ENCODE measurements at places on chromosomes 16 and 17.
A peak's percentile ranks its signal among the peaks of the same experiment; 100 is the strongest.

DNA sequence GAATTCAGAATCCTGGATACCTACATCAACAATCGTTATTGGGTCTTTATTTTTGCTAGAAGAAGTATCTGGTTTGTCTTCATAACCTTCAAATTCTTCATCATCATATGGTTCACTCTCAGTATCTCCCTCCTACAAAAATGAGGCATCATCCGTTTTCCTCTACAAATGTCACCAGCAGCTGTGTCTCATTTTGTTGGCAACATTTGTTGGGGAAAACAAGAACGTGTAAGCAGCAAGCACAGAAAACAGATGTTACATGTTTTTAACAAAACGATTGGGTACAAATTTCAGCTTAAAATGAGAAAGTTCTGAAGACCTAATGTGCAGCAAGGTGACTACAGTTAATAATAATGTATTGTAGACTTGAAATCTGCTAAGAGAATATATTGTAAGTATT, 8.7 kb downstream of the CCDC47 start:
- DNase-seq = no peak

- DNase-seq = no peak
Observed at GRCh38 chr16:84566545-84567257, 51.2 kb downstream of the COTL1 start.

GRCh38 chr17:53344778-53345177, 477.9 kb upstream of the KIF2B start:
- DNase-seq = no peak

GRCh38 chr17:52451294-52451861, 292.9 kb upstream of the CA10 start:
- no peak for DNase-seq

- peak; percentile 24 for DNase-seq
Observed at GRCh38 chr17:68356520-68356919, 65.2 kb downstream of the ARSG start.

DNA sequence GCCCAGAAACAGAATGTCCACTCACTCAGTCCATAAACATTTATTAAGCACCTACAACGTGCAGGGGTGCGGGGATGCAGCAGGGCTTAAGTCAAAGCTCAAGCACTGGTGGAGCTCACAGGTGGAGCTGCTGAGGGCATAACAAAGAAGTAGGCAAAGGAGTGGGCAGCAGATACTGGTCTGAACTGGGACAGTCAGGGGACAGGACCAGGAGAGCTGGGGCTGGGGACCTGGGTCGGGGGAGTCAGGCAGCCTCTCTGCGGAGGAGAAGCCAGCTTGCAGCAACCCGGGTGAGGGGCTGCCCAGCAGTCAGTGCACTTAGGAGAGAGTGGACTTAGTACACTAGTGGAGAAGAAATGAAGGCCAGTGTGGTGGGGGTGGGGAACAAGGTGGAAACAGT, 10.0 kb upstream of the TNFRSF13B start:
- DNase-seq = no peak

- DNase-seq = no peak
Observed at GRCh38 chr16:50284131-50284911, 18.0 kb downstream of the ADCY7 start.

GRCh38 chr17:61594294-61594825, 3.3 kb upstream of the NACA2 start:
- no peak for DNase-seq

GRCh38 chr16:79519448-79519847, 81.1 kb downstream of the MAF start:
- no peak for DNase-seq

GRCh38 chr16:47058295-47059086, 85.0 kb upstream of the DNAJA2 start:
- DNase-seq = no peak

Measured in stimulated activated CD4-positive, alpha-beta T cell treated with anti-CD3 and anti-CD28 coated beads, Interleukin-4, amount 100 ng/mL, for 1 hour (primary cell).